ENCODE measurements at places on chromosomes 12 and 14.

- no peak for DNase-seq
Observed at GRCh38 chr12:103494734-103495468, 867 bp downstream of the C12orf42 start.

- DNase-seq: no peak
Observed at GRCh38 chr12:77243345-77243744, 178.0 kb upstream of the E2F7 start.

DNA sequence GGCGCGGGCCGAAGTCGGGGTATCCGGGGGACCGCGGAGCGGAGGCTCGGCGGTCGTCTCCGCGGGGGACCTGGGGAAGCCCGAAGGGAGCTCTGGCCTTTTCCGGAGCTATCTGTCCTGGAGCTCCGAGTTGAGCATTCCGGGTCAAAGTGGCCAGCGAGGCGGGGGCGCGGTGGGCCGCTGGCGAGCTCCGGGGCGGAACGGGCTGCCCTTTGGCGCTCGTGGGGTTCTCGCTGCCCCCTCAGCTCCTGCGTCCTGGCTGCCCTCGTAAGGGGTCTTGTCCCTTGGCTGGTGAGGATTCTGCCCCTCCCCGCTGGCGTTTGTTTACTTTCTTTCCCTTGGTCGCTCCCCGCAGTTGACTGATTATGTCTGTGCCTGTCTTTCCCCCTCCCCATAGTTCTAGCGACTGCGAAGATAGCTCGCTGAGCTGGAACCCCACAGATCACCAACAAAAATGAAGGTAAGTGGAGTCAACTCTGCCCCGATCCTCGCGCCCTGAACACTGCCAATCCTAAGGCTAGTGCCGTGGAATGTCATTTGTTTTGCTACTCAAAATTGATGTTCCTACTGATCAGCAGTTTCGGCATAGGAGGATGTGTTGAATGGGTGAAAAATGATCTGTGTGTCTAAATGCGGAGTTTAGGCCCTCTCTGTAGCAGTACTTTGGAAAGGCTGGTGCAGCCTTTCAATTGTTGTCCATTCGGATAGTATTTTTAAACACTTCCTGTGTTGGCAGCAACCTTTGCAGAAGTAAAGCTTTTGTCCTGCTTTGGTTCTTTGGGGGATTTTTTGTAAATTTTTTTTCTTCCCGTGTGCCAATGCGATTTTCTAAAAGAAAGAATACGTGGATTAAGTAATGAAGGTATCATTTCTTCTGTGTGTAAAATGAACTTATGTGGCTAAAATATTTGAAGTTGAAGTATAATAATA, 1.3 kb downstream of the ARID4A start:
- no peak for DNase-seq

DNA sequence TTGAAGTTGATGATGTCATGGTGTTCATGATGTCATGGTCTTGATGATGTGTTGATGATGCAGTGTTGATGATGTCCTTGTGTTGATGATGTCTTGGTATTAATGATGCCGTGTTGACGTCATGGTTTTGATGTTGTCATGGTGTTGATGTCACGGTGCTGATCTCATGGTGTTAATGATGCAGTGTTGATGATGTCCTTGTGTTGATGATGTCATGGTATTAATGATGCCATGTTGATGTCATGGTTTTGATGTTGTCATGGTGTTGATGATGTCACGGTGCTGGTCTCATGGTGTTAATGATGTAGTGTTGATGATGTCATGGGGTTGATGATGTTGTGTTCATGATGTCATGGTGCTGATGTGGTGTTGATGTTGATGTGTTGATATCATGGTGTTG, 48.0 kb upstream of the RIMBP2 start:
- DNase-seq: no peak

GRCh38 chr12:57055824-57056223, 5.9 kb upstream of the MYO1A start:
- no peak for DNase-seq

DNA sequence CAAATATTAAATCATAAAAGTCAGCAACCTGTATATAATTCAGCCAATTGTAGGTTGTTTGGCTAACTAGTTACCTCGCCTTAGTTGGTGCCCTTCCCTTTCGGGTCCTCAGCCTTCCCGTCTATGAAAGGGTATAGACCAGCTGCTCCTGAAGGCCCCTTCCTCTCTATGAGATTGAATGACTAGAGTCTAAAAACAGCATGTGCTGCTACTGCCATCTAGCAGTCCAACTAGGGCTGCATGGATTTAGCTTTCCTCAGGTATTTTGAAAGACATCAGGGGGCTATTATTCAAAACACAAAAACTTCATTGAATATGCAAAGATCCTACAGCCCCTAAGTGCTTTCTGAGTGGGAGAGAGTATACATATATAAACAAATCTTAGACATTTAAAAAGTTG, 37.0 kb upstream of the TMEM263 start:
- no peak for DNase-seq

DNA sequence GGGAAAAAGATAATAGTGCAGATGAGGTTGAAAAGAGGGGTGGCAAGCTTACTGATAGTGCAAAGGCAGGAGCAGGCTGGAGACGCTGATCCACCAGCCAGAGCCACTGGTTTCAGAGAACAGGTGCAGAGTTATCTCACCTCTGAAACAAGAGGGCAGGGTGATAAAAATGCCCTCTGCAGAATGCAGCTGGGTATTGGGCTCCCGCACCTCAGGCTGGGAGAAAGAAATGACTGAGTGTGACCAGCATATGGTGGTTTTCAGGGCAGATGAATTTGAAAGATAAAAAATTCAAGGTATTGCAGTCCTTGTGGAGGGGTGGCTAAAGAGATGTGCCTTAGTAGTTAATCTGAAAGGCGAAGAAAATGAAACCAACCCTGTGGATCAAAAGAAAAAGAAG, 2.9 kb upstream of the TMEM30B start:
- DNase-seq: no peak

- DNase-seq: no peak
Observed at GRCh38 chr12:93441081-93441616, 598 bp downstream of the UBE2N start.

GRCh38 chr12:119505001-119505400, 88.6 kb upstream of the TMEM233 start:
- no peak for DNase-seq

DNA sequence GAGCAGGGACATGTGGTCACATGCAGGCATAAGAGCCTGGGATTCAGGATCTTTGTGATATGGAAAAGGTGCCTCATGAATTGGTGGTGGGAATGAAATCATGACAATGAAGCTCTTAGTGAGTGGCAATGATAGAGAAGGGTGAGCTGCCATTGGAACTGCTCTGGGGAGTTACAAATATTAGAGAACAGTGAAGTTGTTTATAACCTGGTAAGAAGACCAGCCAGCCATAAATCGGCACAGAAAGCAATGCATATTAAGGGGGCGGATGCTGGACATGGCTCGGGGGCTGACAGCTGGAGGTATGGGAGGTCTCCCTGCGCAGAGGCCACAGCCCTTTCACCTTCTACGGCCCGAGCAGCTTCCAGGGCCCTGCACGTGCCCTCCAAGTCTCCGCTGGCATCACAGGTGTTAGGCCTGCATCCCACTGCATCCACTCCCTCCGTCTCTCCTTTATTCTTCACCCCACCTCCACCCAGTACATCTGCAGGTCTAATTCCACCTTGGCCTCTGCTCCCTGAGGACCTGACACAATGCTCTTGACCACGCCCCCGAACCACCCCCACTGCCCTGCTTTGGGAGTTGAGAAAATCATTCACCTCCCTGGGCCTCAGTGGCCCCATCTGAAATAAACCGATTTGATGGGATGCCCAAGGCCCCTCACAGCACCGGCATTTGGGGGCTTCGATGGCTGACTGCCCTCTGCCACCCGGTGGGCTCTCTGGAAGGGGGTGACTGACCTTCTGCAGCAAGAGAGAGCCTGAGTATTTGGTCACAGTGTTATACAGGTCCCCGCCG, 4.1 kb downstream of the CACNA2D4 start:
- no peak for DNase-seq

DNA sequence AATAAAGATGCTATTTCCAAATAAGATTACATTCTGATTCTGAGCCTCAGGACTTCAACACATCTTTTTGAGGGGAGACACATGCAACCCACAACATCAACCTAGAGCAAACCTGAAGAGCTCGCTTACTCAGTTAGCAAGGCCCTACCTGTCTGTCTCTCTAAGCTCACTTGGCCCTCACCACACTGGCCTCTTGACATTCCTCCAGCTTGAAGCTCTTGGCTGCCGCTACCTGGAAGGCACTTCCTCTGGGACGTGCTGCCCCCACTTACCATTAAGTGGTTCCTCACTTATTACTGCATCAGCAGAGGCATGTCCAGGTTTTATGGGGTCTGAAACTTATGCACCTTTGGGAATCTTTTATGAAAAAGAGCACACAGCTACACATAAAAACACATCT, 354.8 kb downstream of the GALC start:
- no peak for DNase-seq

DNA sequence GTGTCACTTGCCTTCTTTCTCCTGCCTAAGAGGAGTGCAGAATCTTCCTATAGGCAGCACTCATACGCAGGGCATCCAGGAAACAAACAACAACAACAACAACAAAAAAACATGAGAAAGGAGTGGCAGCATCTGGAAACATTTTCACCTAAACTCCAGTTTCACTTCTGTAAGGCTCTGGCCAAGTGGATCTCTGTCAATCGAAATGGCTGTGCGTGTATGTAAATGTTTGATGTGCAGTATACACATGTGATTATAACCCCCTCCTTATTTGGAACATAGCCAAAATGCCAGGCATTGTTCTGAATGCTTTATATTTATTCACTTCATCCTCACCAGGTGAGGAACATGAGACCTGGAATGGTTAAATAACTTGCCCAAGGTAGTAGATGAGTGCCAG, 76.8 kb downstream of the COX16 start:
- DNase-seq: no peak

- DNase-seq: no peak
Observed at GRCh38 chr12:63752841-63753240, 26.9 kb upstream of the RXYLT1 start.

DNA sequence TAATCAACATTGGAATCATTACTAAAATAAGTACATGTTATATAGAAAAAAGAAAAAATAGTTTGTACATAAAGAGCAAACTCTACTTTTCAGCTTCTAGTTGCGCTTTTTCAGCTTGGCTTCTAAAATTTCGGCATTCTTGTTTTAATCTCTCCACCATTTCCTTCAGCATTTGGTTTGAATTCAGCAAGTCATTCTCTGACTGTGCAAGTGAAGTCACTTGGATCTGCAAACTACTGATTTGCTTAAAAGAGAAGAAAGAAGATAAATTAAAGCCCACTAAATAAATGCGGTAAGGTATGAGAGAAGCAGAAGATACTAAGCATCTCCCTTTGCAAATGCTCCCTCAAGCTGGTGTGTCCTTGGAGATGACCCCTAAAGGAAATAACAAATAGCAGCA, 126.3 kb downstream of the CEP83 start:
- DNase-seq: no peak

DNA sequence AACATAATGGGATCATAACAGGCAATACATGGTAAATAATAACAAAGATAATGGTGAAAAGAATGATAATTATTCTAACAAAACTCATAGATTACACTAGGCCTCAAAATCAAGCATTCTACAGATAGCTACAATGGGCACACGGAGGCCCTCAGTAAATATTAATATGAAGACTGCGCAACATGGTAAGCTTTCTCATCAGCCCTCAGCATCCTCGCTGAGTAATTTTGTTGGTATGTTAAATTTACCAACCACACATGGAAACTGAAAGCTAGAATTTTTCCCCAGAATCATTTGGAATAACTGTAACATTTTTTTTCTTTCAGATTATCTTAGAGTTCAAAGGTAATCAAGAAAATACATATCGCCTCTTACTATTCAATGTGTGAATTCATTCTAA, 74.2 kb upstream of the PYGL start:
- no peak for DNase-seq

GRCh38 chr12:103780093-103780440, 61.0 kb downstream of the NT5DC3 start:
- no peak for DNase-seq

- peak; percentile 16 for DNase-seq
Observed at GRCh38 chr12:22321638-22322037, 12.9 kb downstream of the ST8SIA1 start.

DNA sequence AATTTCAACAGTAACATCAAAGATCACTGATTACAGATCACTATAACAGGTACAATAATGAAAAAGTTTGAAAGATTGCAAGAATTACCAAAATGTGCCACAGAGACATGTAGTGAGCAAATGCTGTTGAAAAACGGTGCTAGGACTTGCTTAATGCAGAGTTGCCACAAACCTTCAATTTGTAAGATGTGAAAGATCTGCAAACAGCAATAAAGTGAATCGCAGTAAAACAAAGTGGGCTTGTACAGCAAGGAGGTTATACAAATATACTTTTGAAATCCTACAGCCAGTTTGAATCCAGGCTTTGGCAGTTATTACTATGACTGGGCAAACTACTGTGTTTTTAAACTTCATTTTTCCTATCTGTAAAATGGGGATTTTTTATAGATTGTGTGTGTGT, 1.0 kb upstream of the PLEKHA5 start:
- DNase-seq: no peak

- no peak for DNase-seq
Observed at GRCh38 chr14:53894456-53894855, 62.2 kb downstream of the BMP4 start.

- no peak for DNase-seq
Observed at GRCh38 chr14:30225176-30225575, 297.5 kb upstream of the PRKD1 start.

DNA sequence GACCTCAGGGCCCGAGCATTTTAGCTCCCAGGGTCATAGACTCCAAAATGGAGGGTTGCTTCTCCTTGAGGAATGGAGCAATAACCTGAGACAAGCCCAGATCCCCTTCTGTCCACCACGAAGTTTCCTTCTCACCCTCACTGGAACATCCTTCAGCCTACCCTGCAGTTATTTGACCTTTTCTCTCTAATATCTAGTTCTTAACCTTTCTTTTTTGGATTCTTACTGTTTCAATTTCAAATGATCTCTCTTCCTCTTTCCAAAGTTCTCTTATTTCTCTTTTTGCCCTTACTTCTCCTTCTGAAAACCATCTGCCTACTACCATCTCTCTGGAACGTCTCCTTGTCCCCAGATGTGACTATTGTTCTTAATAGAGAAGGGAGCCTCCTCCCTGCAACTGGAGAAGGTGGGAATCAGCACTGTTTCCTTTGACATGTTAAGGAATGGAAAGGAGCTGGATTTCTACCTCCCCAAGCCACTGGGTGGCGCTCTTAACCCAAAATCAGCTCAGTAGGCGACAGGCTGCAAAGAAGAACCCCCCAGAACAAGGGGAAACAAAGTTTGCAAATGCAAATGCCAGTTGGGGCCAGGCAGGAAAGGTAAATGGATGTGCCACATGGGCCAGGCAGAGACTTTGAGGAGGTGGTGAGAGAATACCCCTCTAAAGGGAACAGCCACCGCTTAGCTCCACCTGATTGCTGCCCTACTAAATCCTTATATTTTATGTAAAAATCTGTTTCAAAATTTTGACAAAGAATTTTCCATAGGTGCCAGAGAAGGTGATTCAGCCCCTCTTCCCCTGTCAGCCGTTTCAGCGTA, 22.4 kb upstream of the PDE1B start:
- no peak for DNase-seq
